Activated gamma-delta T cell (primary cell): ENCODE measurements at places on chromosomes 1 and 21.

GRCh38 chr1:38530957-38531356, 328.6 kb downstream of the RRAGC start:
- DNase-seq = no peak

GRCh38 chr1:175524003-175524402, 219.4 kb downstream of the TNR start:
- no peak for DNase-seq

- no peak for DNase-seq
These were observed 25.6 kb upstream of the KAZN start for GRCh38 chr1:14572861-14573260.

GRCh38 chr1:232767305-232768074, 37.7 kb upstream of the MAP10 start:
- no peak for DNase-seq
